ENCODE measurements at places on chromosomes 6 and 20. TPM values are rescaled to one million over a fixed set of nuclear protein-coding genes. Genes with fewer than 3 reads are reported as not detected.

The FHL5 gene
- total RNA-seq, result not detected

The STMND1 gene
- total RNA-seq, result not detected

The PXDC1 gene
- total RNA-seq, result 1.4 TPM

The OR2J3 gene
- not detected for total RNA-seq

The OR14J1 gene
- not detected for total RNA-seq

The VNN1 gene
- not detected for total RNA-seq

The COL21A1 gene
- total RNA-seq, result 0.28 TPM

The GNRH2 gene
- total RNA-seq, result not detected

The SMLR1 gene
- not detected for total RNA-seq

The PTK6 gene
- 0.30 TPM for total RNA-seq

The NKAIN4 gene
- 3.0 TPM for total RNA-seq

The TFEB gene
- 1.6 TPM for total RNA-seq

The SLC35F1 gene
- 11.3 TPM for total RNA-seq

The LAMP5 gene
- total RNA-seq, result 1.4 TPM

The GCNT2 gene
- total RNA-seq, result 52.5 TPM

The CTSA gene
- total RNA-seq, result 41.8 TPM

The NKAPL gene
- not detected for total RNA-seq

The ECT2L gene
- not detected for total RNA-seq

The CST5 gene
- not detected for total RNA-seq

The ADAM33 gene
- total RNA-seq, result 3.3 TPM

The NHLRC1 gene
- total RNA-seq, result 1.0 TPM

The GINS1 gene
- 46.6 TPM for total RNA-seq

The DTD1 gene
- 54.2 TPM for total RNA-seq

The C20orf96 gene
- total RNA-seq, result 2.1 TPM

The CD109 gene
- total RNA-seq, result 1.3 TPM

The ZNF334 gene
- total RNA-seq, result 9.1 TPM
